ENCODE measurements at places on chromosomes 1 and 21.

DNA sequence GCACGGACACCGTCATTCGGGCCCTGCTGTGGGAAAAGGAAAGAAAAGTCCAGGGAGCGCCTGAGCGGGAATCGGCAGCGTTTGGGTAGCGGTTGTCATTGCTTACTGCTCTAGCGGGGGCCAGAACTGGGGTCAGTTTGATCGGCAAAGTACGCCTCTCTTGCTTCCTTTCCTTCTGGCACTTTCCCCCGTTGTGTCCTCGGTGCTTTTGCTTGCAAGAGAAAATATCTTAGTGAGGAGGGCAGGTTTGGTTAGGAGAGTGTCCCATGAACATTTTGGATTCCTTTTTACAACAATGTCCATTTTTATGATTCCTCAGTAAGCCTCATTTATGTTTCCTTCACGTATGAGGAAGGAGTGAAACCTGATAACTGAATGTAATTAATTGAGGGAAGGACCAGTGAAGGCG is 670 bp downstream of the ST3GAL3 start:
- DNase-seq: no peak

DNA sequence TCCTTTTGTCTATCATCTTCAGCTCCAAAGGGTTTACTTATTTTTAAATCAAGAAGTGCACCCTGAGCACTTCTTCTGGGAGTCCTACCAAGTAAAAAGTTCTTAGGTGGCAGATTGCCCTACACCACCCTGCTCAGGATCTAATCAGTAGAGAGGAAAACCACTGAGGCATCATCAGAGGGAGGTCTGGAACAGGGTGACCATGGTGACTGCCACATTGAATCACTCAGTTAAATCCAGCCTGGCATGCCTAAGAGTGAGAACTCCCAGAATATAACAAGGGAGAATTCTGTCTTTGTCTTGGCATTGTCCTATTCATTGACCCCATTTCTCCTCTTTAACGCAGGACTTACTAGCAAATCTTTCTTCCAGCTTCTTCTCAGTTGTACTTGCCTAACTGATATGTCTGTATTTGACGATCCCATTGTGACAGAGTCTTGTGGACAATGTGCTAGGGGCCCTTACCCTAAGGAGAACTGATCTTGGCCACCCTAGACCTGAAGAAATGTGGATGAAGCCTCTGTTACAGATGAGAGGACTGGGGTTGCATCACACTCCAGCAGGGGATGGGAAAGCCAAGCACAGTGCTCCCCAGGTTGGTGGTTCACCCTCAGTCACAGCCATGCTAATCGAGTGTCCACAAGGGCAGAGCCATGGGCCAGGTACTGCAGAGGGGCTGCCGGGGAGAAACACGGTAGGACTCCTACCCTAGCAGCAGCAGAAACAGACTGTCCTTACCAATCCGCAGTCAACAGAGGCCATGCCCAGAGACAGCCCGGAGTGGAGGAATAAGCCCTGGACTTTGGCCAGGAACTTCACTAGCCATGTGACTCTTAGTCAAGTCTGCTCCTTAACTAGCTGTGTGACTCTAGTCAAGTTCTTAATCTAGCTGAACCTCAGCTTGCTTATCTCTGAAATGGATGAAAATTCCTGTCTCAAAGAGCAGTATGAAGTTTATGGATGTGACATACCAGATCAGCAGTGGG is 15.4 kb downstream of the PKP1 start:
- no peak for DNase-seq

- DNase-seq: no peak
Observed at GRCh38 chr1:73765551-73766233, 432.3 kb downstream of the LRRIQ3 start.

GRCh38 chr1:159925719-159926078 is 392 bp upstream of the TAGLN2 start:
- DNase-seq: no peak

- no peak for DNase-seq
Observed at GRCh38 chr1:198929961-198930599, 291.2 kb downstream of the PTPRC start.
